Stimulated activated CD8-positive, alpha-beta memory T cell treated with anti-CD3 and anti-CD28 coated beads, Interleukin-4, amount 100 ng/mL, for 1 hour (primary cell): ENCODE measurements at places on chromosomes 16 and 17.

- DNase-seq = no peak
These were observed 821.1 kb upstream of the EEF2KMT start for GRCh38 chr16:5918567-5919130.

GRCh38 chr16:68385371-68385770 lies 62.9 kb downstream of the SMPD3 start:
- DNase-seq = no peak

- no peak for DNase-seq
These were observed 4.8 kb downstream of the CA7 start for GRCh38 chr16:66849021-66849420.

DNA sequence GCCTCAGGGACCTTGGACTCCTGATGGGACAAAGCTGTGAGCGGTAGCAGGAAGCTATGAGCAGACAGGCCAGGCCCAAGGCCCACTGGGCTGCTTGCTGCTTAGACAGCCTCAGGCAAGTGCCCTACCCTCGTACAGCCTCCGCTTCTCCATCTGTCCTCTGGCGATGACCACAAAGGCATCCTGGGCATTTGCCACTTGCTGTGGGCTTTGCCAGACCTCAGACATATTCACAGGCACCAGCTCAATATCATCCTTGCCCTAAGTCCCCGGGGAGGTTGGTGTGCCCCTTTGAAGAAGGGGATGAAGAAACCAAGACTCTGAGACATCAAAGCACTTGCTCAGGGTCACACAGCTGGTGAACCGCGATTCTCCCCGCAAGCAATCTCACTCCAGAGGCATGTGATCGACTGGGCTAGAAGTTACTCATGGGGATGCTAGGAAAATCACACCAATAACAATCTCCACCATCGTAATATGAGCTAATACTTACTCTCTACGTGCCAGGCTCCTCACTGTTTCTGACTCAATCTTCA lies 21.7 kb downstream of the PPL start:
- DNase-seq = no peak

GRCh38 chr16:13543850-13544249 lies 376.1 kb upstream of the ERCC4 start:
- DNase-seq = no peak

DNA sequence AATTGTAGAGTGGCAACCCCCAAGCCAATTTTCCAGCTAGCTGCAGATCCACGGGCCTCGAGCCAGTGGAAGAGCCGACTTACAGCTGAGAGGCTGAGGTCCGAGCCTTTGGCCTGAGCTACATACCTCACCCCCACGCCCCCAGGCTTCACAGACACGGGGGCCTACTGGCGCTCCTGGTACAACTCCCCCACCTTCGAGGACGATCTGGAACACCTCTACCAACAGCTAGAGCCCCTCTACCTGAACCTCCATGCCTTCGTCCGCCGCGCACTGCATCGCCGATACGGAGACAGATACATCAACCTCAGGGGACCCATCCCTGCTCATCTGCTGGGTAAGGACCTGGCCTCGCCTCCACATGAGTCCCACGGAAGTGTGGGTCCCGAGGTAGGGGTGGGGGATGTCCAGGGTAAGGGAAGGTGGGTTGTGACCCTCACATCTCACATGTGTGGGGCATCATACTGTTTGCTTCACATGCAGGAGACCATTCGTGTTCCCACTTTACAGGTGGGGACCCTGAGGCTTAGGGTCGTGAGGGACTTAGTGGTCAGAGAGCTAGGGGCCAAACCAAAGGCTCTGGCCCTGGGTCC lies 3.4 kb downstream of the ACE start:
- DNase-seq = no peak

DNA sequence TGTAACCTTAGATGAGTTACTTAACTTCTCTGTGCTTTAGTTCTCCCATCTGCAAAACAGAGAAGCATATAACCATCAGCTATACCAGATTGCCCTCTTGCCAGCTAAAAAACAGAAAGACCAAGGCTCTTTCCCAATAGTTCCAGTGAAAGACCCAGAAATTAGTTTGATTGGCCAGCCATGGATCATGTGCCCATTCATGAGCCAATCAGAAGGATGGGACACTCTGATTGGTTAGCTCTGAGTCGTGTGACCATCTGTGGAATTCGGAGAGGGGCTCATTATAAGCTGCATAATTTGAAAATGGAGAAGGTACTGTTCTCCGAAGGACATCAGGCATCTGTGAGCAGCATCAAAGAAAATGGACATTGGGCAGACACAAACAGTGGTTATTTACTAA lies 155.2 kb downstream of the ABCC12 start:
- DNase-seq = no peak

- DNase-seq = no peak
These were observed 34.6 kb upstream of the AKTIP start for GRCh38 chr16:53537626-53538025.

- DNase-seq = no peak
These were observed 37.2 kb upstream of the NGFR start for GRCh38 chr17:49457564-49458535.

- no peak for DNase-seq
These were observed 65.4 kb downstream of the MAF start for GRCh38 chr16:79535130-79535529.

- DNase-seq = no peak
These were observed 32.7 kb downstream of the VPS53 start for GRCh38 chr17:681738-682529.

GRCh38 chr16:24974859-24975258 lies 40.3 kb downstream of the ARHGAP17 start:
- DNase-seq = no peak

DNA sequence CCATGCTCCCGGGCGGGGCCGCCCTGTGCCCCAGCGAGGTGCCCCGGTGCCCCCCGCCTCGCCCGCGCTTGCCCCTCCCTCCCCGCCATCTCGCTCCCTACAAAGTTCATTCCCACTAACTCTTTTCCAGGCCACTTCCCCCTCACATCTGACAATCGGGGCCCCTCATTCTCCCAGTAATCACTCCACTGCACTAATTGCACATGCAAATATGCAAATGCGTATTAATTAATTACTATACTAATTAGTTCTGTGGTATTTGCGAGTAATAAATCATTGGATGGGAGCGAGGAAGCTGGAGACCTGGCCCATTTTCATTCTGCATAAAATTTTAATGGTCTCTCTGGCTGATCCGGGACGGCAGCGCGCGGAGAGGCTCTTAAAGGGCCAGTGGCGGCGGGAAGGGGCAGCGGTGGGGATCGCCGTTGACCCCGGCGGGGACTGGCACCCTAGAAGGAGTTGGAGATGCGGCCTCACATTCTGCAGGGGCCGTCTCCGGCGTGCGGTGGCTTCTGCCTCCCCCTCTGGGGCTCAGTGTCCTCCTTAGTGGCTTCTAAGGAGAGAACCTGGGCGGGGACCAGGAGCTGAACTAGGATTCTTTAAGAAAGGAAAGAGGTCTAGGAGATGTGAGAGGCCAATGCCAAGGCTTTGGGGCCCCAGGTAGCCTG lies 8.4 kb upstream of the PPP1R1B start:
- no peak for DNase-seq

DNA sequence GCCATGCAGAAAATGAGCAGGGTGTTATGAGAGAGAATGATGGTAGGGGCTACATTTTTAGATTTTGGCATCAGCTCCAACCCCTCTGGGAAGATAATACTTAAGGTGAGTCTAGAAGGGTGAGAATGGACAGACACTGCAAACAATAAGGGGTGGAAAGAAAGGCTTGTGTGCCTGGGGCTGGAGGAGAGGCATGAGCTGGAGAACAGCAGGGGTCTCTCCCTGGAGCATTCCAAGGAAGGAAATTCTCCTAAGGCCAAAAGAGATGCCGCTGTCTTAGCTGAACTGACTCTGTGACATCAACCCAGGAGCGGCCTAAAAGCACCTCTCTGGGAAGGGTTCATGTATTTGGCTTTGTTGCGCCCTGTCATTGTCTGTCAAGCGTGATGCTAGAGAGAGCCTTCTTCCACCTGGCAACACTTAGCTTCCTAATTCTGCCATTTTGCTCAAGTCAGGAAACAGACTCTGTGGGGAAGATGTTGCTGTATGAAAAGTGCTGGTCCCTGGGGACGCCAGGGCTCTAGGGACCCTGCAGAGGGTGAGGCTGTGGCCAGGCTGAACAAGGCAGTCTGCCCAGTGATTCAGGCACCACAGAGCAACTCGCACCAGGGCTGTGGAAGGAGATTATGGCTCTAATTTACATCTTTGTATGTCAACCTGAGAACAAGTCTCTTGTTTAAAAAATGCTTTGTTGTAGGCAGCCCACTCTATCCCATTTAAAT lies 225.7 kb downstream of the CBLN1 start:
- DNase-seq = no peak

DNA sequence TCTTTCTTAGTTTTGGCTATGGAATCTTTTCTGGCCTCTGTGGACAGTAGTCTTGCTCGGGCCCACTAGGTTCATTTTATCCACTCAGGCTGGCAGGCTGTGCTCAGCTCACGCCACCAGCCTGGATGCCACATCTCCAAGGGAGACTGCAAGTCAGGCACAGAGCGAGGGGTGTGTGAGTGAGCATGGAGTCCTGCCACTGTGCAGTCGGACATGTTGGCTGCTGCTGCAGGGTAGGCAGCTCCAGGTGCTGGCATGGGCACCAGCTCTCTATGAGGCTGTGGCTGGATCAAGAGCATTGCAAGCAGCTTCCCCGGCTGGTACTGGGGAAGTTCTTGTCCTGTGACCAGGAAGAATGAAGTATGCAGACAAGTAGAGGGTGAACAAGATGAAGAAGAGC lies 158.9 kb downstream of the PCTP start:
- DNase-seq = no peak

DNA sequence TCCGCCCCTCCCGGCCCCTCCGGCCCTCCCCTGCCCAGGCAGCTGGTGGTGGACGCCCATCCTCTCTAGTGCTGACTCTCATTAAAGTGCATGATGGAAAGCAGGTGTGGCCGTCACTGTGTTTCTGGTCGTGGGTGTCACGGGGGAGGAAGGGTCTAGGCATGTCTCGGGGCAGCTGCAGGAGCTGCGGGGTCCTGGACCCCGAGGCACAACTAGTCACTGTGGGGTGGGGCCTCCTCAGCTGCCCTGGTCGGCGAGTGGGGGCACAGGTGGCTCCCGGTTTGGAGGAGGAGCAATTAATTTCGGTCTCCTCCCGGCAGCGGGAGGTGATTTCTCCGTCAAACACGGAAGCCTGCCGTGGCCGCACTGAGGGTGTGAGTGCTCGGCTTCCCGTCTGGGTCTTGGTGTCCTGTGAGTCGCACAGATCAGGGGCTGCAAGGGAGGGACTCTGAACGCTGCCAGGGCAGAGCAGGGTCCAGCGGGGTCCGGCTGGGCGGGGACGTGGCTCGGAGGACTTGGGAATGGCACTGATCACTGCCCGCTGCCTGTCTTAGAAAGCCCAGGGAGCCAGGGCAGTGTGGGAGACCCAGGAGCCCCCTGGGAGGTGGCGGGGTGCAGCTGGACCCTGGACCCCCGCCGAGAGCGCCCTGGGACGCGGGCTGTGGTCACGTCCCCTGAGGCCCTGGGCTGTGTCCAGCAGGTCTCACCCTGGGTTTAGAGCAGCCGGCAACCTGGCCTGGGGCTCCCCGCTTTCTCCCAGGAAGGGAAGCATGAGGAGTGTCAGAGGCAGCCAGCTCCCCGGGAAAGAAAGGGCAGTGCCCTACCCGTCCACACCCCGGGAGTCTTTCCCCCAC lies 3.3 kb downstream of the TPSD1 start:
- no peak for DNase-seq

- no peak for DNase-seq
These were observed 2.1 kb upstream of the UNC119 start for GRCh38 chr17:28554565-28554964.

DNA sequence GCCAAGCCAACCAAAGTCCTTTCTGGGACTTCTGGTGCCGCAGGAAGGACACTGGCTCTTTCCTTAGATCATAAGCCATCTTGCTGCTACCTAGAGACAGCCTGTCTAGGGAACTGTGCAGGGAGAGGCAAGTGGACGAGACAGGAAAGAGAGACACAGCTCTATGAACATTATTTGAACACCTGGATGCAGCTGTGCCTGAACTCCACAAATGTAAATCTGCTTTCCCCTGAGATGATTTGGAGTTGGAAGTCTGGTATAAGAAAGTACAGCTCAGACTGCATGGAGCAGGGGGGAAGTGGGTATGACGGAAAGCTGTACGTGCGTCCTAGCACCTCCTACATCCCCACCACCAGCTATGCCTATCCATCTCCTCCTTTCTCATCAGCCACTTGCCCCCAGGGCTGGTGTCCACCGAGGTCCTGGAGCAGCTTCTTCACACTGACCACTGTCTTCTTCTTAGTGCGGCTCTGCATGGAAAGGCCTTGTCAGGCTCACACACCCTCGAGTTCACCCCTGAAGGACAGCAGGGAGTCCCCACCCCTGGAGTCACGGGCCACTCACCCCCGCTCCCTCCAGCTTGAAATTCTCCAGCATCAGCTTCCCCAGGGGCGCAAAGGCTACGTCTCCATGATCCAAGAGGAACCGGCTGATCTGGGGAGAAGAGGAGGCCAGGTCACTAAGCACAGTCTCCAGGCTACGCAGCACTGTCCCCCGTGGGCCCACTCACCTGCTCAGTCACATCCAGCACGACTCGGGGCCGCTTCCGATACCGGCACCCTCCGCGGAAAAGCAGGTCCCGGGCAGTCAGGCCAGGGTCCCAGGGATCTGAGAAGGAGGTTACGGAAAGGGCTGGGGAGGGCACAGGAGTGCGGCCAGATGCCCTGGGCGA lies 3.9 kb downstream of the TAF1C start:
- DNase-seq = no peak

DNA sequence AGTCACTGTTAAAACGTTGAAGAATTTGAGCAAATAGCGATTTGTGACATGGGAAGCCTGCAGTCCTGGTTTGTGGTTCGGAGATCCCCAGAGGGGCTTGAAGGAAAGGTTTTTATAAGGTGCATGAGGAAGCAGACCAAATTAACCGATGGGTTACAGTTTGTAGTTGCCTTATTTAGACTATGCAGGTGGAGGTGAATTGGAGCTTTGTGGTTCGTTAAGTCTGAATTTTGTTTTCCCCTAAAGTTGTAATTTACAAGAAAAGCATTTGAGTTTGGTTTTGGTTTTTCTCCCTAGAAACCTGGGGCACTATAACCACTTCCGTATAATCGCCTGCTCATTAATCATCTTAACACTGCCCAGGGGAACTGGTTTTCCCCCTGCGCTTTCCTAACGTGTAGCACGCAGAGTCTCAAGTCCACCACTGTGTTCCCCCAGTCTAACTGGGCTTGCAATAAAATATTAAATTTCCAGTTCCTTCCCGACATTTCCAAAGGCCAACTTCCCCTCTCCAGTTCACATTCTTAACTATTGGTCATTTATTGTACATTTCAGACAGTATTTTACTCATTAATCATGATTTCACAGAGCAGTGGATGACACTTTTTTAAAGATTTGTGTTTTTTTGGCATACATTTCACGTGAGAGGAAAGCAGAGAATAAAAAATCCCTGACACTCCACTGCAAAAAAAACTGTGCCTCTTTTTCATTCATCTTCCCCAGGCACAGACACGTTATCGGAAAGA lies 932 bp downstream of the ZNF267 start:
- no peak for DNase-seq

DNA sequence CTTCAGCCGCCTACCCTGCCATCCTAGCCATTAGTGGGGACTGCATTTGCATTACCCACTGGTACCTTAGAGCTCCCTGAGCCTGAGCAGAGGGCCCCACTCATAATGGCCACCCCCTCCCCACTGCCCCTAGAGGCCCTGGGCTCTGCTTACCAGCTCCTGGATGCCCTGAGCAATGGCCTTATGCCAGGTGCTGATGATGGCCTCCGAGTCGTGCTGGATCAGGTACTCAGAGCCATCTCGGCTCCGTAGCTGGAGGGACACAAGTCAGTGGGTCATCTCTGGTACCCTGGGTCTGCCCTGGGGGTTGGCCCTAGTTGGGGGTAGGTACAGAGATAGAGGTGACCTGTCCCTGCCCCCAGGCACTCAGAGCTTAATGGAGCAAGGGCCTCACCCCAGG lies 34.9 kb downstream of the ARHGAP27 start:
- no peak for DNase-seq
